NCI-H1436 (cell line): ENCODE measurements at places on chromosomes 4 and X.

DNA sequence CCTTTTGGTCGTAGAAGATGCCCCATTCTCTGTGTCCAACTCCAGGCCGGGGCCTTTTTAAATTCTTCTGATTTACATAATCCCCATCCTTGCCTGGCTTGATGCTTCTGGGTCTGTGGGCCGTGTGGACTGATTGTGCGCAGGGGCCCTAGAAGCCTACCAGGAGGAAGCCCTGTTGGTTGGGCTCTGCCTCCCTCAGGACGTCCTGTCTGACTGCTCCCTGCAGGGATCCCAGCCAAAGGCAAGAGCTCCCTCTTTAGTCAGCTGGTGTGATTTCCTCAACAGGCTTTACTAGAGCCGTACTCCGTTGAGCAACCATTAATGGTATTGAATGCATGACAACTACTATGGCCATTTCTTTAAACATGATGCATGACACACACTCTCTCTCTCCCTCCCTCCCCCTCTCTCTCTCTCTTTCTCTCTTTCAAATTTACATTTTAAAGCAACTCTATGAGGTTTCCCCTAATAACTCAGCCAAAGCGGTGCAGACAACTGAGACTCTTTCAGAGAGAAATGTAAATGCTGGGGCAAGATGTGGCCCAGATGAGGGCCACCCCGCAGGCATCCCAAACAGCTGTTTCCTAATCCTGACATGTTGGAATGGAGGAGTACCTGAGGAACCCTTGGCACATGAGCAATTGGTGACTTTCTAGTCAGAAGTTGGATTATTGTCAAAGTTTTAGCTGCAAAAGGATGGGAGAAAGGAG lies 117.3 kb downstream of the DRD5 start:
- no peak for DNase-seq

- DNase-seq = no peak
Observed at GRCh38 chr4:25330905-25331808, 18.6 kb downstream of the ZCCHC4 start.

DNA sequence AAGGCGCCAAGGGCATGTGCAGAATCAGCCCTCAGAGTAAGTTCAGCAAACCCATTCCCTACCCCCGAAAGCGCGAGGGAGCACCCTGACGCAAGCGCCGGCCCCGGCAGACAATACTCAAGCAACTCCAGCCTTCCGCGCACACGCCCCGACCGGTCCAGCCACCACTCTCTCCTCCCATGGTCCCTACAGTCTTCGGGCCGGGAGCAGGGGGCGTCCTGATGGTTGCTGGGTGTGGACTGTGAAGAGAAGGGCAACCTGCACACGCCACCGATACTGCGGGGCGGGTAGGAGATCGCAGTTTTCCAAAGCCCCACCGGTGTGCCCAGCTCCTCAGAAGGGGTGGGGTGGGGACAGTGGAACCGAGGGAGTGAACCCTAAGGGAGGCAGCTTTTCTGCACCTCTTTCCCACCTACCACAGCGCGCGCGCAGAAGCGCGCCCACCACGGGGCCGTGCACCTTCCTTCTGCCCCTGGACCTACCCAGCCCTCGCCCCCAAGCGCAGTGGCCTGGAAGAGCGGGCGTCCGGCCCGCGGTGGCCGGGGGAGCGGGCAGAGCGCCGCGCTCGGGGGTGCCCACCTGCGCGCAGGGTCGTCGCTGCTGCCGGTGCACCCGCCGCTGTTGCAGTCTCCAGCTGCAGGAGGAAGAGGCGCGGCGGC lies 650.2 kb upstream of the DIPK2B start:
- DNase-seq = no peak

DNA sequence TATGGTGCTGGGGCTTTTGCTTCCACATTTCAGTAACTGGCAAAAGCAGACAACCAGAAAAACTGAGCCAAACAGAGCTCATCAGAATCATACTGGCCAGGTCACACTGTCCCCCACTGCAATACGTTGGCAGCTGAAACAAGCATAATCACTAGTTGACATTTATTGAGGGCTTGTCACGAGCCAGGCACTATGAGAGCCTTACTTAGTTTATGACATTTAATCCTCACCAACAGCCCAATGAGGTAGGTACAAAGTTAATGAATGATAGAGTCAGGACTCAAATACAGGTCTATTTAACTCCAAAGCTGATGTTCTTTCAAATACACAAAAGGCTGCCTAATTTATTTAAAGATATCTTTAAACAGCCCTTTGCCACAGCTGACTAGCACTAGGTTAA lies 174.0 kb upstream of the MBNL3 start:
- no peak for DNase-seq

DNA sequence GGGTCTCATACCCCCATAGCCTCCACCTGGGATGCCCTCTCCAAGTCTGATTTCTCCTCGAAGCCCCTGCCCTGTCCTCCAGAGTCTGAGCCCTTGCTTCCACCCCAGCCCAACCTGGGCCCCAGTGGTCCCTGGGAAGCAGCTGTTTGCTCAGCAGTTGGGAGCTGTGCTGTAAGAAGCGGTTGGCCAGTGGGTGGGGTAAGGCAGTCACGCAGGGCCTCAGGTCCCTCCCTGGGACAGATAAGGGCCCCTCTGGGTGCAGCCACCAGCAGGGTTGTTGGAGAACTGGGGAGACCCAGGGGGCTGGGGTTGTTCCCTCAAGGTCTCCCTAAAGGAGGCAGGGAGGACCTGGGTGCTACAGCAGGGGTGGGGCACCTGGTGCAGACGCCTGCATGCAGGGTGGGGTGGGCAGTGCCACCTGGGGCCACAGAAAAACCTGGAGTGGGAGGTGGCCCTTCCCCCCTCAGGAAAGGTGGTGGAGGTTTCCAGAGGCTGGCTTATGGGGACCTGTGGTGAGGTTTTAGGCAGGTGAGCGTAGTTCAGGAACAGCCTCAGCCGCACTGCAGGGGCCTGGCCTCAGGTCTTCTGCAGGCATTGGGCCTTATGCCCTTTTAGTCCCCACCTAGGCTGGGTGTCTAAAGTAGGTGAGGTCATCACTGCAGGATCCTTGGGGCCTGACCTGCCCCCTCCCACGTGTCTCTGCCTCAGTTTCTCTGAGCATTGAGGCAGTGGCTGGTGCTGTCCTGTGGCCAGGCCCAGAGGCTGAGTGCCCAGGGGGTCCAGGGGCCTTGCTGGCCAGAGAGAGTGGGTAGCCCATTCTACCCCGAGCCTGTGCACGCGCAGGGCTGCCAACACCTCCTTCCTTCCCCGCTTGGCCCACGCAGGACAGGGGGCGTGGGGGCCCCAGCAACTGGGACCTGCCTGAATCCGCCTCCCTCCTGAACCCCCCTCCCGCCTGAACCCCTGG lies 3.1 kb upstream of the SLC26A1 start:
- DNase-seq = no peak

GRCh38 chr4:15836362-15836761 lies 58.2 kb downstream of the CD38 start:
- DNase-seq = no peak
